ENCODE measurements at places on chromosomes 6 and 20. TPM values are rescaled to one million over a fixed set of nuclear protein-coding genes. Genes with fewer than 3 reads are reported as not detected.

DNA sequence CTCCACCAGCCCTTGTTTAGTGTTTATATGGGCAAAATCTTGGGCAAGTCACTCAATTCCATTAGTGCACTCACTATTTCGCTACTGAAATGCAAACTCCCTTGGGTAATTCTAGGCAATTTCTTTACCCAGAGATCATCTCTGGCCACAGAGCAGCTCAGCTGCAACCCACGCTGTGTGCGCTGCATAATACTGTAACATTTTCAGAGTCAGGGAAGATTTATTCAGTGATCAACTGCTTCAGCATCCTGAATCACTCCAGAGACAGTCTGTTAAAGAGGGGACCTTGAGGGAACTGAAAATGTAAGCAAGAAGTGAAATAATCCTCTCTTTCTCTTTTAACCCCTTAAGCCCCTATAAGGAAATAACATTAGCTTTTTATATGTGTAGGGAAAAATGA, 189.6 kb upstream of the FBXL4 start:
- no peak for DNase-seq

- DNase-seq = peak; percentile 47
Observed at GRCh38 chr6:692356-692851, 535 bp downstream of the EXOC2 start.

DNA sequence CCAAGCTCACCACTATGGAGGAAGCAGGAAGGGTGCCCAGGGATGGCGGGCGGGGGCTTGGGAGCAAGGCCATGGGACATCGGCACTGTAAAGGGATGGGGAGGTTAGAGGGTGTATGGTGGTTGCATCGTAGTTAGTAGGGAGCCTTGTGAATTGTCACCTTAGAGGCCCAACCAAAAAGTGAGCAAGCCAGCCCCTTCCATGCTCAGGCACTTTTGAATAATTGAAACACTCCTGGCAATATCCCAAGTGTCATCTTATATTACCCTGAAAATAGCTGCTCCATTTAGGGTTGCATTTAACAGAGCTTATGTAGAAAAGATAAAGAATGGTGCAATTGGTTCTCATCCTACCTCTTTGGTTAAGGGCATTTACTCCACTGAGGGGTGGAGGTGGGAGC, 169.2 kb downstream of the SAMD5 start:
- no peak for DNase-seq

DNA sequence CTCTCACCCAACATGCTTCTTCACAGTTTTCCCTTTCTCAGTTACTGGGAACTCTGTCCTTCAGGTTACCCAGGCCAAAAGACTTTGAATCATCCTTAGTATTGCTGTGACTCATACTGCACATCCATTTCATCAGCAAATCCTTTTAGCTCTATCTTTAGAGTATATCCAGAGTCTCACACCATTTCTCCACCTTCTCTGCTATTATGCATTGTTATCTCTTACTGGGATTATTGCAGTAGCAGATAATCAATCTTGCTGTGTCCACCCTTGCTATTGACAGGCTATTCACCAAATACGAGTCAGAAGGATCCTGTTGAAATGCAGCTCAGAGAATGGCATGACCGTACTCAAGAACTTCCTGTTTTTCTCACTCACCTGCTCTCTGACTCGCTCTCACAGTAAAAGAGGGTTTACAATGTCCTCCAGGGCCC, 57.3 kb downstream of the BCKDHB start:
- peak; percentile 2 for DNase-seq

GRCh38 chr6:498795-499231, 107.3 kb downstream of the IRF4 start:
- no peak for DNase-seq

- DNase-seq = no peak
Observed at GRCh38 chr6:56852260-56853010, 102.5 kb upstream of the BEND6 start.

- DNase-seq = no peak
Observed at GRCh38 chr6:170448751-170449630, 104.1 kb downstream of the PSMB1 start.

DNA sequence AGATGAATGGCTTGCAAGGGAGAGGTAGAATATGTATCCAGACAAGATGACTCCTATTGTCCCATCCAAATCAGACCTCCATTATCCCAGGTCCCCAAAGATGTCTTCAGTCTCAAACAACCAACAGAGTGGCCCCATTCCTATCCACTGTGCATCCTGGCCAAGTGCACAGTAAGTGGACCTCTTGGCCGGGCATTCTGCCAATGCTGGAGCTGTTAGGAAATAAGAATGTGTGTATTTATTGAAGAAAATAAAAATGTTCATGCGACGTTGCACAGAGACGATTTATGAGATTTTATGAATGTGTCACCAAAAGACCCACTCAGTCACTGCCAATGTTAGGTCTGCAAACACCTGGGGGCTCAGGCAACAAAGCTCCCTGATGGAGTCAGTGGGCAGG, 196.0 kb downstream of the MAFB start:
- peak; percentile 28 for DNase-seq

- no peak for DNase-seq
Observed at GRCh38 chr6:82980086-82980485, 85.6 kb downstream of the UBE3D start.

DNA sequence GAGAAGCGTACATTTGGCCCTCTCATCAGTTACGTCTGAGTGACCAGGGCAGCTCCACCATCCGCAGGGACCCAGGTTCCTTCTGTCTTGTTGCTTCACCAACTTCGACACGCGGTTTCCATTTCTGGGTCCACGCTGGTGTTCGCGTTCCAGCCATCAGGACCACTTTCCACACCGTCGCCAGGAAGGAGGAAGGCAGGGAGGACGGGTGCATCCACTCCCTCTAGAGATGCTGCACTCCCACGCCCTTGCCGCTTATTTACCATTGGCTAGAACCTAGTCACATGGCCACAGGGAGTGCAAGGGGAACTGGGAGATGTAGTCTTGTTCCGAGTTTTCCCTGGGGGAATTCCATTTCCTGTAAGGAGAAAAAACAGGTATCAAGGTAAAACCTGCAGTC, 33.2 kb upstream of the SNX9 start:
- no peak for DNase-seq

- DNase-seq = no peak
Observed at GRCh38 chr6:37690964-37691735, 6.5 kb downstream of the MDGA1 start.

DNA sequence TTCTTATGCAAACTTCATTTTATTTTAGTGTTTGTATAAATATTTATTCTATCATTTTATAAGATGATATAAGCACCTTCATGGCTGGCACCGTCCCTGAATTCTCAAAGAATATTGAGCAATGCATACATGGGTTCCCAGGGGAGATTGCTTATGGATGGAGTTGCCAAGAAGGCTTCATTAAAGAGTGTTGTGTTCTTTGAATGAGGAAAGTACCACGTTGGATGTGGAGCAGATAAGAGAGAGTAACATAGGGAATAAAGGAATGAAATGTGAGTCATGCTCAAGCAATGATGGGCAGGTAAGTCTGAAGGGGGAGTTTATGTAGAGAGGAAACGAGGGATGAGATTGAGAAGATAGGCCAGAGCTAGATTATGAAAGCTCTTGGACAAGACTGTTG, 10.3 kb downstream of the DSE start:
- no peak for DNase-seq

- DNase-seq = no peak
Observed at GRCh38 chr20:37649676-37650370, 44.0 kb upstream of the CTNNBL1 start.

DNA sequence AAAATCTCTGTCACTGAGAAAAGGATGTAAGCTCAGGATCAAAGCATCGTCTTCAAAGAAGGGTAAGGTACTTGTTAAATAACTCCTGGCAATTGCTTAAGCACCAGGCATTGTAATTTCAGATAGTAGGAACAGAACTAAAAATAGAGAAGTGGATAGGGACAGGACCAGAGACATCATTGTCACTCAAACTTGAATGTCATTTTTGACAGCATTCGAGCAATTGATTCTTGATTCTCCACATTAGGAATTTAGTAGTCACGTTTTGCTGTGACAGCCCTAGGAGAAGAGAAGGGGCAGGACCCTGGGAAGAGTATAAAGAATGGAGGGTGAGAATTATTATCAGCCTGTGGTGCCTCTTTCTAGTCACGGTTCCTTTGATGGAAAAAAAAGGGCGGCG, 50.1 kb upstream of the BACH2 start:
- no peak for DNase-seq

DNA sequence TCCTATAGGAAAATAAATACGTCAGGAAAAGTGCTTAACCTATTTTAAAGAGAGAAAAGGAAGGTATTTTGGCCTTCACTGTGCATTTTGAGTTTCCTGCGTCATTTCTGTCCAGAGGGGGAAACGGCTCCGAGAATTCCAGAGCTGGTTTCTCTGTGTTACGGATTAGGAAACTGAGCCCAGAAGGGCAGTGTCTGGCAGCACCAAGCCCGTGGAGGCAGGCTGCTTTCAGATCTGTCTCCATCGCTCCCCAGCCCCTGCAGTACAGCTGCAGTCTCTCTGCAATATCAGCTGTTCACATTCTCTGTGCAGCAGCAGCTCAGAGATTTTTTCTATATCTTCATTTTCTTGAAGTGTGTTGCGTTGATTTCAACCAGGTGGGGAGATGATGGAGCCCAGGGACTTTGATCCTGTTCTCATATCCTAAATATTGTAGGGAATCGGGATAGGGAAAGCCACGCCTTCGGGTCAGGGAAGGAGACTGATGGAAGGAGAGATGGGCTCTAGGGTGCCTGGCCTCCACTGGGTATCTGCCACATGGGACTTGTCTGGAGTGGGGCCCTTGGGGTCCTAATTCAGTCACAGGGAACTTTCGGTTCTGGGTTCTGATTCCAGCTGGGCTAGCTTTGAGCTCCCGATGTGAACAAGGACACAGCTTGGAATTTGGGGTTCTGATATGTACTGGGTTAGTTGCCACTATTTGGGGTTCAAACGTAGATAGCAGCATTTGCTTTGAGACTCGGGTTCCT, 2.8 kb downstream of the ANKRD60 start:
- DNase-seq = no peak

- no peak for DNase-seq
Observed at GRCh38 chr6:2274981-2275891, 29.8 kb upstream of the GMDS start.

- peak; percentile 74 for DNase-seq
Observed at GRCh38 chr6:143060806-143061596, at the start of gene AIG1. Gene AIG1, plus strand, starts transcription at chr6:143060889. Its CDS starts 37 bp downstream, at chr6:143060926.

GRCh38 chr20:61673152-61673847, 392.4 kb downstream of the TAF4 start:
- DNase-seq = no peak

DNA sequence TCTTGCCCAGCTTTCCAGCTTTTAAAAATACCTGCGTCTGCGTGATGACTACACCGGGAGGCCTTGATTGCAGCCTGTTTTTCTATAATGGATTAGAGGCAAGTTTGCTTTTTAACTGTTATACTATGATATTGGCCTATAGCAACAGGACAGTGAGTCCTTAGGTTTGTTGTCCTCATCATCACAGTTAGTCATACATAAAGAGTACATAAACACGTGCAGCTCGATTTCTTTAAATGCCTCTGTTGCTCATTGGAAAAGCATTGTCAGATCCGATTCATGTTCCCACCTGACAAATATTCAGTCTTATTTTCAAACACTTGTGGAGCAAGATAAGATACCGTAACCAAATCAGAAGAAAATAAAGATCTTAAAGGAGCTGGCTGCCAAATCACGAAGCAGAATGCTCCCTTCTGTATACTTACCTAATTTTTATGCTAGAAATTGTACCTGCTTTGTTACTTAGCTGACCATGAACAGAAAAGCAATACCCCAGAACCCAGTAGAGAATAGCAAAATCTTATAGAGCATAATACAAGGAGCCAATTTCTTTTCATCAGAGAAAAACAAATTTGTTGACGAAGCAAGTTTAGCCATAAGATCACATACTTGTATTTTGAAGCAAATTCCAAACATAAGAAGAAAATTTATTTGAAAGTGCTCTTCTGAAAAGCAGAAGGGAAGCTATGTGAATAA, 100.4 kb downstream of the TMEM200A start:
- no peak for DNase-seq

DNA sequence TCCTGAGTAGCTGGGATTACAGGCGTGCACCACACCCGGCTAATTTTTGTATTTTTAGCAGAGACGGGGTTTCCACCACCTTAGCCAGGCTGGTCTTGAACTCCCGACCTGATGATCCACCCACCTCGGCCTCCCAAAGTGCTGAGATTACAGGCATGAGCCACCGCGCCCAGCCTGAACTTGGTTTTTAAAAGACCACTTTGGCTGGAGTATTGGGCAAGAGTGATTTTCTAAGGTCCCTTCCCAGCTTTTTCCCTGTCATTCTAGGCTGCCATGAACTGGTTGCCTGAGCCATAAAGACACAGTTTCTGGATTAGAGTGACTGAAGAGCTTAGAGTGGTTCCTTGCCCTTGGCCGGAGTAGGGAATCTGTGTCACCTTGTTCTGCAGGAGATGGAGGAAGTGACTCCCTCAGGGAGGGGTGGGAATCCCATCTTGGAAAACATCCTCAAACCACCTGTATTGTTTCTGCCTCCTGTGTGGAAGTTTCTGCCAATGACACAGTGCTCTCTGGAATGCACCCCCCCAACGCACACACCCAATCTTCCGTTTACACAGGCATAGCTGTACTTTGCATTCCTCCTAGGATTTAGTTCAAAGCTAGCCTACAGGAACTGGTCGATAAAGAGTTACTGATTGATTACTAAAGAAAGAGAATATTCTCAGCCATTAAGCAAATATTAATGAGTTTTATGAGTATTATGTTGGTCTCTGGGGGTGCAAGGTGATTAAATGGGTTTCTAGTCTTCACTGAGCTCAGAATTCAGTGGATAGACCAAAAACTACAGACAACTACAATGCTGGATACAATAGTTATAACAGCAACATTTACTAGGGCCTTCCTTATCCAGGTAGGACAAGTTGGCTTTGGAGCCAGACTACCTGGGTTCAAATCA, 18.2 kb downstream of the BCL2L1 start:
- peak; percentile 97 for DNase-seq

DNA sequence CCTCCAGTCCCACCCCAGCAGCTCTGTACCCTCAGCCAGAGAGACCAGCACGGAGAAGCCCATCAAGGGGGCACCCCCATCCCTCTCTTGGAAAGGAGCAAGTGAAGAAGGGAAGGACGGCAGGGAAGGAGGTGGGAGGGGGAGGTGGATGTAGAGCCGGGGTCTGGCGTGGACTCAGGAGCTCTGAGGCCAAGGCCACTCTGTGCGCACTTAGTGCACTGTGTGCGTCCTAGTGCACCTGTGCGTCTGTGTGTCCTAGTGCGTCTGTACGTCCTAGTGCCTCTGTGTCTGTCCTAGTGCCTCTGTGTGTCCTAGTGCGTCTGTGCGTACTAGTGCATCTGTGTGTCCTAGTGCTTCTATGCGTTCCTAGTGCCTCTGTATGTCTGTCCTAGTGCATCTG, 54.2 kb downstream of the DSTN start:
- no peak for DNase-seq

DNA sequence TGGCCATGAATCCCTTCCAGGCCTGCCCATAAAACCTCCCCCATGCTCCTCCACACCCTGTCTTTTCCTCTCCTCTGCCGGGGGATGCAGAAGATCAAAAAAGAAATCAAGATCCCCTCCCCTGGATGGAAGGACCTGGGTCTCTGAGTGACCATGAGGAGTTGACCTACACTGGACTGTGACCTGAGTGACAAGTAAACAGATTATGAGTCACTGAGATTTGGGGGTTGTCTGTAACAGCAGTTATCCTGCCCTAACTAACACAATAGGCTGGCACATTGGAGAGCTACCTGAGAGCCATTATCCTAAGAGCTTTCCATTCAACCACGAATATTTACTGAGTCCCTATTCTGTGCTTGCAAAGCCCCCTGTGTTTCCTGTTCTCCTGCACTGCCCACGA, 28.4 kb upstream of the SIRPA start:
- no peak for DNase-seq

The SDC4 gene
- 256 TPM for total RNA-seq

The PEX3 gene
- 13.6 TPM for total RNA-seq

The CD93 gene
- total RNA-seq = not detected

The SLC22A3 gene
- total RNA-seq = 8.1 TPM

The PCMT1 gene
- total RNA-seq = 56.8 TPM

The VWA7 gene
- 22.1 TPM for total RNA-seq

Measured in Calu3 (cell line).